ENCODE measurements at places on chromosomes 12 and 14.

DNA sequence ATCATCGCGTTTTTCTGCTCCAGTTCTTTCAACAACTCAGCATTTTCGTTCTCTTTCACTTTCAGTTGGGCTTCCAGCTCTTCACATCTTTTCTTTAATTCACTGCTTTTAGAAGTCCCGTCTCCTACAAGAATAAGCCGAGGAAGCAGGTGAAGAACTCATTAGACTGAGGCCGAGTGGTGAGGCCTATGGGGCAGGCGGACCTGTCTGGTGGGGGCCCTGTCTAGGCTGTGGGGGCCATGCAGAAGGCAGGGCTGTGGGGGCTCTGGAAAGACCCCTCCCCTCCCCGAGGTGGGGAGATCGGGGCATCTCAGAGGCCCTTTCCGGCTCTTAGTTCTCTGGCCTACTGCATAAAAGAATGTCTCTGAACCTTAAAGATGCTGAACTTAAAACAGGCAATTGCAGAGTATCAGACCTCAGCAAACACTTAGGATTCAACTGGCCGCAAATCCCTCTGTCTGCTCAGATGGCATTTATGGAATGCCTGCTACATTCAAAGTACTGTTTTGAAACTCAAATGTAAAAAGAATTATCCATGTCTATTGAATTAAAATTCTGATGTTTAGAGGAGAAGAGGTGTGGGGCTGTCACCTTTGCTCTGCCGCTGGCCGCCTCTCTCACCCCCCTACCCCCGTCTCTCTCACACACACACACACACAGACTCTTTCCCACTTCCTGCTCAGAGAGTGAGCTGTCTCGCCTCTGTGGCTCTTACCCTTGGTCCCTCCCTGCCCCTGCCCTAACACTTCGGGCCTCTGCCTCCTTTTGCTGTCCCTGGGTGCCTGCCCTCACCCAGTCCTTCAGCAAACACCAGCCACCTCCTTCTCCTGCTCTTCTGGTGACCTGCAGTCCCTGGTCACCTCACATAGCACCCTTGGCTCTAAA, 34.7 kb downstream of the CCDC92 start:
- DNase-seq, result peak; percentile 65

DNA sequence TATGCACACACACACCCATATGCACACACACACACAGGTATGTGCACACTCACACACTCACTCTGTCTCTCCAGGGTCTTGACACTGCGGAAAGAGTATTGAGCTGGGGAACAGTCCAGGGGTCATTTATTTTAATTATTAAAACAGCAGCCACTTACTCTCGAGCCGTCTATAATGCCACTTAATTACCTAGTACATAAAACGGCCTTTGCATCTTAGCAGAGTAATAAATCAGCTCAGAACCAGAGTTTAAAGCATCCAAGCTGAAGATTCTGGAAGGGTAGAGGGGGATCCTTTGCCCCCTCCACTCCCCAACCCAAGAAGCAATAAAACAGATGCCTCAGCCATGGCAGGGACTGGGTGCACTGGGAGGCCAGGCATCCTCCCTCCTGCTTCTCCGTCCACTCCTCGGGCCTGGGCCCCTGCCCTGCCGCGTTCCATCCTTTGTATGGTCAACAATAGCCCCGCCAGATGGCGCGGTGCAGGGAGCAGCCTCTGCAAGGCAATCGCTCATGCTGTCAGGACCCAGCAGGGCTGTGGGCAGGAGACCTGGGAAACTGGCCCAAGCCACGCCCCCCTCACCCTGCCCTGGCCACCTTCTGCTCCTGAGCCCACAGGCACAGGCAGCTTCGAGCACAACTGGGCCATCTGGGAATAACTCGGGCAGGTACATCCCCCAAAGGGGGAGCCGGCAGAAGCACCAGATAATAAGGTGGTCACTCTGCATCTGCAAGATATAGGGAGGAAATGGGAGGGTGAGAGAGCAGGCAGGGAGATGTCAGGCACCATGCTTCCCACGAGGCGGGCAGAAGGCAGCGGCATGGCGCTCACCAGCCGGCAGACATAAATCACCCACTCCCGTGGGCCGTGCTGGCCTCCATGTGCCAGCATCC, 40.9 kb downstream of the CCDC85C start:
- no peak for DNase-seq

DNA sequence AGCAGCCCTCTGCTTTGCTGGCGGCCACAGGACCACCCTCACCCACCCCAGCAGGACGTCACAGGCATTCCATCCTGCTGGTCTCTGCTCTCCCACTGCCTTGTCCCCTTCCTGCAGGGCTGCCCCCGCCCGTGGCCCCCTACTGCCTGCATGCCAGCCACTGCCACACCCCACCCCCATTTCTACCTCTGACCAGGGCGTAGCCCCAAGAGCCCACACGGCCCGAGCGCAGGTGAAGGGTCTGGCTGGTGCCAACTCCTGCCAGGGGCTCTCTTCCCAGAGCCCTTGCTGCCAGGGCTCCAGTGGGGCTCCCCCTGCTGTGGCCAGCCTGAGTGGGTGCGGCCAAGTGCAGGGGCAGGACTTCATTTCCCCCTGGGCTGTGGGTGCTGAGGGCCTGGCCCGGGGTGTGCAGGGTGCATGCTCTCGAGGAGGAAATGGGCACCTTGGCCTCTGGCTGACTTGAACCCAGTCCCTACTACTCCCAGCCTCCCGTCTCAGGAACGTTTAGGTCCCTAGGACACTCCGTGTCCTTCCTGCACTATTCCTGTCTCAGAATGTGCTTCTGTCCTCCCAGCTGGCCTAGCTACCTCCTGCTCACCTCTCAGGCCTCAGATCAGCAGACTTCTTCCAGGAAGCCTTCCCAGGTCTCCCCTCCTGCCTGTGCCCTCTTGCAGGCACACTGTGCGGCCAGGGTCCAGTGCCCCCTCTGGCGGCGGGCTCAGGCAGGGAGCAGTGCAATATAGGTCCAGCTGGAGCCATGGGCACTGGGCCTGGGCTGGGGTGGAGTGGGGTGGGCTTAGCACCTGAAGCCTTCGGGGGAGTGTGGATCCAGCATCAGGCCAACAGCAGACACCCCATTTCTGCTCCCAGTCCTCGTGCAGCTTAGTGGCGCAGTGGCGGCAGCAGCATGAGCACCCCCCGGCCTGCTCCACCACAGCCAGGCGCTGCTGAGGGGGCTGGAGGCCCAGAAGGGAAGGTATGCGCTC, 1.4 kb downstream of the LBHD2 start:
- DNase-seq, result no peak

GRCh38 chr12:5439371-5439771, 7.5 kb downstream of the NTF3 start:
- no peak for DNase-seq

DNA sequence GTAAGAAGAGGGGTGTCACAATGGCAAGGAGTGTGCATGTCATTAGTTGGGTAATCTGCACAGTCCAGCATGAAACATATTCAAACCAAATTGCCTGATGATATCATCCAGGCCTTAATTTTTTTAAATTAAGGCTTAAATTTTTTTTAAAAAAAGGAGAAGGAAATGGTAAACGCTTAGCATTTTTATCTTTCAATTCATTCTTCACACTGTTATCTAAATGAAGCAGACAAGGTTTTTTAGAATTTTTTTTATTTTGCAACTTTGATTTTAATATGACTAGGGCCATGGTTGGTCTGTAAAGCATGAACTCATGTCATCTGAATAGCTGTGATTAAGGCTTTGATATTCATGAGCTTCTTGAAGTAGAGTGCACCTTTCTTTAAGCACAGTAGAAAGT, 362.5 kb downstream of the SYT1 start:
- DNase-seq, result no peak

GRCh38 chr14:76779221-76780057, 18.2 kb downstream of the VASH1 start:
- no peak for DNase-seq

- DNase-seq, result no peak
These were observed 14.7 kb downstream of the PRICKLE1 start for GRCh38 chr12:42574851-42575266.

- DNase-seq, result no peak
These were observed 12.6 kb downstream of the NOPCHAP1 start for GRCh38 chr12:104998423-104999346.

GRCh38 chr12:62724947-62725451, 210.0 kb downstream of the PPM1H start:
- DNase-seq, result no peak

- peak; percentile 10 for DNase-seq
These were observed 22.7 kb upstream of the TEX22 start for GRCh38 chr14:105375635-105376057.

- DNase-seq, result no peak
These were observed 24.1 kb downstream of the NUP37 start for GRCh38 chr12:102095677-102096263.

- DNase-seq, result no peak
These were observed 29.9 kb downstream of the JAG2 start for GRCh38 chr14:105138551-105139111.

DNA sequence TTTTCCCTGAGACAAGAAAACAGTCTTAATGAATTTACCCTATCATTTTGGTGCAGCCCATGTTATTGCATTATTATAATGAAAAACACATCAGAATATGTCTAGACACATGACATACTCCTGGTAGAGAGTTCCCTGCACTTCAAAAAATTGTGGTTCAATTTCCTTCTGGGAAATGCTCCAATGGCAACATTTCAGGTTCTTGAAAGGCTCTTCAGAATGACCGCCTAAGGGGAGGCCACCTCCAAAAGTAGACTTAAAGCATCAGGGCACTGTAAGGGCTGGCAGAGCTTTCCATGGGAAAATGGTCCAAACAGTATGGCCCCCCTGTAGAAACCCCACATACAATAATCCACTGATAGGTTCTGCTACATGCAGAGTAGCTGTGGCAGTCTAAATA, 110.7 kb downstream of the SLC25A21 start:
- DNase-seq, result no peak

DNA sequence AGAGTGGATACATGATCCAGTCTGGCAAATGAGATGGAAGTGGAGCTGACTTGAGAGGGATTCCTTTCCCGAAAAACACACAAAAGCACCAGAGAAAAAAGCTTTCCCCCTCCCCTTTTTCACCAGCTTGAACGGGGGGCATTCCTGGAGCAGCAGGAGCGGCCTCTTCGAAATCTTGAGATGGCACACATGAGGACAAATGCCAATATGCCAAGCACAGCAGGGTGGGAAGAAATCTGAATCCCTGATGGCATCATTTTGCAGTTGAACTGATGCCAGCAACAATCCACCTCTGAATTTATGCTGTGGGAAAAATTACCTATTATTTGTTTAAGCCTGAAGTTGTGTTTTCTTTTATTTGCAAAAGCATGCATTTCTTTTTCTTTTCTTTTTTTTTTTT, 29.7 kb upstream of the BICD1 start:
- no peak for DNase-seq

DNA sequence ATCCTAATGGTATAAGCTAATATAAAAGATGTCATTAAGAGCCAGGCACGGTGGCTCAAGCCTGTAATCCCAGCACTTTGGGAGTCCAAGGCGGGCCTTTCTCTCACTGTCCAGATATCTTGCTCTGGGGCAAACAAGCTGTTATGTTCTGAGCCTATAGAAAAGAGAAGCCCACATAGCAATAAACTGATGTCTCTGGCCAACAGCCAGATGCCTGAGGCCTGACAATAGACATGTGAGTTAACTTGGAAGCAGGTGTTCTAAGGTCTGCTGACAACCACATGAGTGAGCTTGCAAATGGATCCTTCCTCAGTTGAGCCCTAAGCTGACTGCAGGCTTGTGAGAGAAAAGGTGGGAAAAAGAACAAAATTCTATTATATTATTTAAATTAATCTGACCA, 25.0 kb downstream of the YAF2 start:
- DNase-seq, result no peak

GRCh38 chr12:75437564-75437963, 43.0 kb upstream of the GLIPR1 start:
- DNase-seq, result peak; percentile 41

DNA sequence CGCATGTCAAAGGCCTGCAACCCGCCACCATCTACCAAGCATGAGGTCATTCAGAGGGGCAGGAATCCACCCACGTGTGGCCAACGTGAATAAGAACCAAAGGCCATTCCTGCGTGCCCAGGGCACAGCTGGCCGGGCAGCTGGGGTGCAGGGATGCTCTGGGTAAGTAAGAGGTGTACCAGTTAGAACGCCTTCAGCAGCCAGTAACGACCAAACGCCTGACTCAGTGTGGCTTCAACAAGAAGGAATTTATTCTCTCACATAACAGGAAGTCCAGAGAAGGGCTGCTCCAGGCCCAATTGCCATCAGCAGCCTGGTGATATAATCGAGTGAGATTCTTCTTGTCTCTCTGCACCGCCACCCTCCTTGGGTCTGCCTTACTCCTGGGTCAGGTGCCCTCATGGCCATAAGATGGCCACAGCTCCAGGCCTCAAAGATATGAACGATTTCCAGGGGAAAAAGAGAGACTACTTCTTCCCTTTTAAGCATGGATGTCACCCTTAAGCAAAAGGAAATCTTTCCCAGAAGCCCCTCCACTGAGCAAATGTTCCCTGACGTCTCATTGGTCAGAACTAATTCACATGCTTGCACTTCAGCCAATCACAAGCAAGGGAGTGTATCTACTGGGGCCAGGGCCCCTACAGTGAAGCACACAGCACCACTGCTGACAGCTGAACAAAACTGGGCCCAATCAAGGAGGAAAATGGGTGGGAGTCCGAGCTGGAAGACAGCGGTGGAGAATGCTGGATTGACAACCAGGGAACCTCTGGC, 7.3 kb downstream of the TTC7B start:
- DNase-seq, result no peak

GRCh38 chr12:57736741-57737466, 1.6 kb downstream of the AGAP2 start:
- DNase-seq, result no peak

DNA sequence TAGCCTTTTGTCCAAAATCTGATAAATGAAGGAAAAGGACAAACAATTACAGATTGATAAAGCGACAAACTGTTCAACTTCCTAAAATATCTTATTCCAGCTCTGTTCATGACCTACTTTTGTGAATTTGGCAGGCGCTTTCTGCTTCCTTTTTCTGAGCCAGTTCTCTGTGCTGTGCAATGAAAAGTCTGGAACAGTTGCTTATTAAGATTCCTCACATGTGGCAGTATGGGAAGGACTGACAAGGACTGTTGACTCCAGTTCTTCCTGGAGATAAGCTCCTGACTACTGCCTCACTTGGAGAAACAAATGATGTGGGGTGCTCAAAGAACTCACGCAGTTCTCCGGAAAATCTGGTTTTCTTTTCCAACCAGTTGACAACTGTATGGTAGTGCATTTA, 58.3 kb upstream of the ANP32D start:
- DNase-seq, result no peak

DNA sequence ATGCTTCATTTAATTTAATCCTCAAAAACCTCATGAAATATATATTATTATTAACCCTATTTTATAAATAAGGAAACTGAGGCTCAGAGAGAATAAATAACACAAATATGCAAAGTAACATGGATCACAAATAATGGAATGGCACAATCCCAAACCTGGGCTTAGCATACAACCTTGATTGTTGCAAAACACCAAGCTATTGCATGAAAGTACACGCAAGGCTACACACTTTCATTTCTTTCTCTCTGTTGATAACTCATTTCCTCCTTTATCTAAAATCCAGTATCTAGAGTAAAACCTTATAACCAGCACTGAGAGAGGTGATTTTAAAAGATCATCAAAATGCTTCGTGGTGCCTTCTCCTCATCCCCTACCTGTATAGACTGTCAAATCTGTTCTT, 2.8 kb upstream of the DAAM1 start:
- no peak for DNase-seq

GRCh38 chr12:43180242-43180641, 371.8 kb downstream of the ADAMTS20 start:
- DNase-seq, result no peak

GRCh38 chr12:72072592-72073212, 134.1 kb downstream of the TPH2 start:
- no peak for DNase-seq
